AML-193 (cell line): ENCODE measurements at places on chromosomes 1 and 21.
A peak's percentile ranks its signal among the peaks of the same experiment; 100 is the strongest.

GRCh38 chr1:115330480-115331013, 7.5 kb downstream of the NGF start:
- no peak for DNase-seq

DNA sequence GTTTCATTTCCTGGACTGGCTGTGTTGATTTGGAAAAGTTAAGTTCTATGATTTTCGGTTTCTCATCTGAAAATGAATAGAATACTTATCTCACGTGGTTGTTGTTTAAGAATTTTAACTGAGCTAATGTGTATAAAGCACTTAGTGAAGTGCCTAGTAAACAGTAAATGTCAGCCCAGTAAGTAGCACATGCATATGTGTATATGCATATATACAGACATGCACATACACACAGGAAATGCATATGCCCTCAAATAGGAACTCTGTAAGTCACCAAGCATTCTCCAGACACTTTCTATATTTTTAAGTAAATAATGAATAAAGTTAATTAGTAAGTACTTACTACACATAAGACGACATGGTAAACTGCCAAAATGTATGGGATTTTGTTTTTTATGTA, 128.6 kb downstream of the CLEC20A start:
- no peak for DNase-seq

- peak; percentile 47 for DNase-seq
Observed at GRCh38 chr1:150162862-150163706, 13.4 kb downstream of the PLEKHO1 start.

- no peak for DNase-seq
Observed at GRCh38 chr1:216183454-216183853, 239.8 kb downstream of the USH2A start.

DNA sequence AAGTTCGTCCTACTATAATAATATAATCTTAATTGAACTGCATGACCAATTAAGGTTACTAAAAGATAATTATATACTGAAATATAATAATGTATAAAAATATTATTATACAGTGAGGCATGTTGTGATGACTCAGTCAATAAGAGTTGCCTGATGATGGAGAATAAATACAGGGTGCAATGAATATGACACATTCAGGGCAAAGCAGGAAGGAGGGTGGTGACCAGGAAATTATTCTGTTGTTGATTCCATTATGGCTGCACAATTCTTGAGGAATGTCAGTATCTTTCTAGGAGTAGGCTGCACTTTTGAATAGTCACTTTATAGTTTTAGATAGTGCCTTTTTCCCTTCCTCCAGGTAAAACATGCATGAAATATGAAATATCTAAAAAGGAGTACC, 46.4 kb upstream of the RGS21 start:
- DNase-seq = no peak
